ENCODE measurements at places on chromosomes 4 and X.

GRCh38 chrX:142233400-142233799 lies 28.3 kb upstream of the MAGEC2 start:
- no peak for DNase-seq

- no peak for DNase-seq
These were observed 164.4 kb downstream of the QDPR start for GRCh38 chr4:17347445-17347844.

DNA sequence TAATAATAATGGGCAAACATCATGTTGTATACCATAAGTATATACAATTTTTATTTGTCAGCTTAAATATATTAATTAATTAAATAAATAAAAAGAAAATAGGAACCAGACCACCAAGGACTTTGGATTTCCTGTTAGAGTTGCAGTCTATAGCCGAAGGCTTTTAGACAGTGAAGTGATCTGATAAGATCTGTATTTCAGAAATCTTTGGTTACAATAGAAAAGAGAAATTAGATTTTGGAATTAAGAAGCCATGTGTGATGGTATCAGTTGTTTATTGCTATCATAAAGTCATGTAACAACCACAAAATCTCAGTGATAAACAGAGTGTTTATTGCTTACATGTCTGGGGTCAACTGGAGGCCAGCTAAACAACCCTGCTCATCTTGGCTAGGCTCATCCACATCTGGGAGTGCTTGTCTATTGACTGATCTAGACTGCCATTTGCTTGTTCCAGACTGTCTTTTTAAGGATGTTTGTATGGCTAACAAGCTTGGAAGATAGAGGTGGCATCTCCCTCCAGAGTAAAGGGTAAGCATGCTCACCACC lies 142.1 kb upstream of the USP9X start:
- no peak for DNase-seq

DNA sequence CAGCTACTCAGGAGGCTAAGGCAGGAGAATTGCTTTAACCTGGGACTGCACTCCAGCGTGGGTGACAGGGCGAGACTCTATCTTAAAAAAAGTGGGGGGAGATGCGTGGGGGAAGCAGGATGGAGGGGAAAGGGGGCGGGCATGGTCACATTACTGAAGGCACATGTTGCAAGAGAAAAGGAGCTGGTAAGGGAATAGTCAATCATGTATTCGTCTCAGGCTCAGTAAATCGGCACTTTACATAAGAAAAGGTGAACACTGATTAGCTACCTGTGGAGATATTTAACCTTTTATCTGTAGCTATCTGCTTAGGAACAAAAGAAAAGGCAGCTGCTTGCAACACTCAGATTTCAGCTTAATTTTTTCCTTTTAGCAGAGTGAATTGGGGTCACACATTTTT lies 132.5 kb downstream of the PLS3 start:
- DNase-seq, result no peak

DNA sequence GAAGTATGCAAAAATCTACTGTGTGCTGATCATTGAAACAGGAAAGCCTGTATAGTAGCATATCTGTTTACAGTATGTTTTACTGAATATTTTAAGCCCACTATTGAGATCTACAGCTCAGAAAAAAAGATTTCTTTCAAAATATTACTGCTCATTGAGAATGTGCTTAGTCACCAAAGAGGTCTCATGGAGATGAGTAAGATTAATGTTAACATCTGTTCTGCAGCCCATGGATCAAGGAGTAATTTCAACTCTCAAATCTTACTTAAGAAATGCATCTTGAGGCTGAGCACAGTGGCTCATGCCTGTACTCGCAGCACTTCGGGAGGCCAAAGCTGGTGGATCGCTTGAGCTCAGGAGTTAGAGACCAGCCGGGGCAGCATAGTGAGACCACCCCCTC lies 3.3 kb downstream of the RNF4 start:
- DNase-seq, result no peak

DNA sequence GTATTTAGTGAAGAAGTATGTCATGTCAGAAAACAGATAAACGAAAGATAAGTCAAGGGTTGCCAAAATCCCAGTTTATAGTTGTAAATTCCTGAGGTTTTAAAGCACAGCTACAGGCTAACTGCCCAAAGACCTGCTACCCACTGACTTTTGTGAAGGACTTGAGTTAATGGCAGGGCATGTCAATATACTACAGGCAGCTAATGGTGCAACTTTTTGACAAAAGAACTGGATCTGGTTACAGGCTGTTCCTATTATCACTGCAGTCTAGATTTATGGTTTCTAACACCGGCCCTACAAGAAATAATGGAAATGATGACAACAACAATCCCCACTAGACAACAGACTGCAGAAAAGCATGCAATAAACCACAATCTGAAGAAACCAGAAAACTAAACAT lies 6.4 kb downstream of the SCML2 start:
- DNase-seq, result no peak

DNA sequence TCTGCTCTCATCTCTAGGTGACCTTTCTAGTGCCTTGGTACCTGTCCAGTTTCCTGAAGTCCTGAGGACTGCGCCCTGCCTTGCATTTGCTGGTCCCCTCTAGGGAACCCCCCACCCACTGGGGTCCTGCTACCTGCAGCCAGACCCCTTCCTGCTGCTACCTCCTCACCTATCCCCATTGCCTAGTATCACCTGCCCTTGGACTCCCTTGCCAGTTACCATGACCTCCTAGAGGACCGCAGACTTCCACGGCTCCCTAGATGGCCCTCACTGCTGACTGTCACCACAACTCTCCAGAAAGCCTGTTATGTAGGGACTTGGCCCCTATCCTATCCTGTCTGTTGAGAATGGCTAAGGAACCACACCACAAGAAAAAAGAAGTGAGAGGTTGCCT lies 166.6 kb downstream of the EFNB1 start:
- no peak for DNase-seq

DNA sequence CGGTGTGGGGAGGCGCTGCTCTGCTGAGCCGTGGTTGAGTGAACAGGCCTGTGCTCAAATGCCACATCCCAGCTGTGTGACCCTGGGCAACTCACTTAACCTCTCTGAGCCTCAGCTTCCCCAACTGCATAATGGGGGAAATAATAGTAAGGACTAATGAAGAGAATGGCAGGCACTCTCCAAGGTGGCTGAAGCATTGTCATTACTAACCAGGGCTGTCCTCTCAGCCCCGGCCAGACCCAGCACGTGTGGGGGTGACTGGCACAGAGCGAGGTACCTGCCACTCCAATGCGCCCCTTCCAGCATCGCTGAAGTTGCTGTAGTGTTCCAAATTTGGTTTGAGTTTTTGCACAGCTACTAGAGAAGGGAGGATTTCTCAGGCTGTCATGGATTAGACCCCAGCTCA lies 80.0 kb downstream of the ABLIM2 start:
- DNase-seq, result no peak

Measured in A172 (cell line).